Muscle of back (tissue), 13 donors: ENCODE measurements at places on chromosomes 12 and 14.

- no peak for DNase-seq
Observed at GRCh38 chr14:68886109-68886434, 93.0 kb downstream of the ACTN1 start.

- DNase-seq: no peak
Observed at GRCh38 chr12:78004249-78005093, 173.8 kb downstream of the NAV3 start.

DNA sequence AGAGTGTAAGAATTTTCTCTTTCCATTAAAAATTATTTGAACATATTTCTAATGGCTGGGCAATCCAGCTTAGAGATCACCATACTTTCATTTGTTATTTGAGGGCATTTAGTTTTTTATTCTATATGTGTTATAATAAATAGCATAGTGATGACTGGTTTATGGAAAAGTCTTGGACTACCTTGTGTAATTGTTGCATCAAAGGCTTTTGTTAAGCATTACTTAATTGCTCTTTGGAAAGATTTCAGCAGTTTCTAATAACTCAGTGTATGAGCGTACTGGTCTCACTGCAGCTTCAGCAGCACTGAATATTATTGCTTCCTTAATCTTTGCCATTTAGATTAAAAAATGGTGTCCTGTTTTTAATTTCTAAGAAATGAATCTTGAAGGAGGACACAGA is 22.8 kb downstream of the TMEM19 start:
- DNase-seq: no peak

- DNase-seq: no peak
Observed at GRCh38 chr12:104371043-104371870, 67.7 kb downstream of the EID3 start.

GRCh38 chr12:129203456-129203855 is 350.2 kb downstream of the GLT1D1 start:
- DNase-seq: no peak

DNA sequence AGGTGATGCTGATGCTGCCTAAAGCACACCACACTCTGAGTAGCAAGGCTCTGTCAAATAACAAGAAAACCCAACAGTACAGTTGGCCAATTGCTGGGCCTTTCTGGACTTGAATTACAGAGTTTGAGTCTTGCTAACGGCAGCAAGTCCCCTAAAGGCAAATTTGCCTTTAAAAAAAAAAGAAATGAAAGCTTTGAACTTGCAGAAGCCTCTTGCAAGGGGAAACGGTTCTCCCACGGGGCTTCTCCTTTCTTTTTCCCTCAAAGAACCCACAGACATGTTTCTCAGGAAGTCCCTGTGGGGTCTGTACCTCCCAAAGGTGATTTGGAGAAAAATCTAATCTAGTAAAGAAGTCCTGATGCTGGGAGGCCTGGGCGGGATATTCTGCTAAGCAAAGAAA is 191.3 kb upstream of the MYL2 start:
- no peak for DNase-seq

DNA sequence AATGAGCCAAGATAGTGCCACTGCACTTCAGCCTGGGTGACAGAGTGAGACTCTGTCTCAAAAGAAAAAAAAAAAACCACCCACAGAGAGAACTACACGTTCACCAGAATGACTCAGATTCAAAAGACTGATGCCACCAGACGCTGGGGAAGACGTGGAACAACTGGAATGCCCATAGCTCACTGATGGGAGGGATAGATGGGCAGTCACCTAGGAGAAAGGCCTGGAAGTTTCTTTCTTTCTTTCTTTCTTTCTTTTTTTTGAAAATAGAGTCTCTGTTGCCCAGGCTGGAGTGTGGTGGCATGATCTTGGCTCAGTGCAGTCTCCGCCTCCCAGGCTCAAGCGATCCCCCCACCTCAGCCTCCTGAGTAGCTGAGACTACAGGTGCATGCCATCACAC is 10.0 kb upstream of the KLC1 start:
- DNase-seq: no peak

DNA sequence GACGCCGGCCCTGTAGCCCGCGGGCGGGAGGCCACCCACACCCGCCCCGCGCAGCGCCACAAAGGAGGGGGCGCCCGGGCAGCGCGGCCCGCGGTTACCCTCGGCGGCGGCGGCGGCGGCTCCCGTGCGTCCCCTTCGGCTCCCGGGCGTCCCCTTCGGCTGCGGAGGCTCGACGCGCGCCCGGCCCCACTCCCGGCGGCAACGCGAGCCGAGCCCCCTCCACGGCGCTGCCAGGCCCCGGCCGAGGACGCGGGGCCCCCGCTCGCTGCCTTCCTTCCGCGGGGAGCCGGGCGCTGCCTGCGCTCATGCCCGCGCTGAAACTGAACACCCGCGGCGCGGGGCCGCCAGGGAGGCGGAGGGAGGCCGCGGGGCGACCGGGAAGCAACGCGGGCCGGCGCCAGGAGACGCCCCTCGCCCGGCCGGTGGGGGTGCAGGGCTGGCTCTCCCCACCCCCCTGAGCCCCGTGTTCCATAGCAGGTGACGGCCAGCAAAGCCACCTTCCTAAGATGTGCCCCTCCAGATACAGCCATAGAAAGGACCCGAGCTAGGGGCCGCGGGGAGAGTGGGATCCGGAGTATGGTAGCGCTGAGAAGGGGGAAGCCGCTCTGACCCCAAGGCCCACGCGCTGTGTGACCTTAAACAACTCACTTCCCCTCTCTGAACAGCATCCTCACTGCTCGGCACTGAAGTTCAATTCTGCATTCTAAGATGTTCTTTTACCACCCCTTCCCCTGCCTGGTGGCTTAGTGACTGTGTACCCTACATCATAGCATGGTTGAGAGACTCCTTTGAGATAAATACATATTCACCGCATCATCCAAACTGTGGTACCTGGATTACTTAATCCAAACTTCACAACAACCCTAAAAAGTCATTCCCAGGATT is 42.8 kb downstream of the KDM2B start:
- no peak for DNase-seq

- no peak for DNase-seq
Observed at GRCh38 chr12:93616584-93617101, 44.2 kb downstream of the SOCS2 start.
